ENCODE measurements at places on chromosomes 13 and 19. TPM values are rescaled to one million over a fixed set of nuclear protein-coding genes. Genes with fewer than 3 reads are reported as not detected.

CIC gene
- 8.1 TPM for total RNA-seq

GRCh38 chr19:1468821-1469254 is 10.2 kb downstream of the C19orf25 start:
- no peak for DNase-seq

- DNase-seq, result peak; percentile 91
Measured at GRCh38 chr19:44745341-44745831, 3.1 kb upstream of the BCL3 start.

- no peak for DNase-seq
Measured at GRCh38 chr13:26873386-26873698, 112.8 kb upstream of the GPR12 start.

- DNase-seq, result no peak
Measured at GRCh38 chr13:30523211-30523610, 57.5 kb upstream of the HMGB1 start.

DNA sequence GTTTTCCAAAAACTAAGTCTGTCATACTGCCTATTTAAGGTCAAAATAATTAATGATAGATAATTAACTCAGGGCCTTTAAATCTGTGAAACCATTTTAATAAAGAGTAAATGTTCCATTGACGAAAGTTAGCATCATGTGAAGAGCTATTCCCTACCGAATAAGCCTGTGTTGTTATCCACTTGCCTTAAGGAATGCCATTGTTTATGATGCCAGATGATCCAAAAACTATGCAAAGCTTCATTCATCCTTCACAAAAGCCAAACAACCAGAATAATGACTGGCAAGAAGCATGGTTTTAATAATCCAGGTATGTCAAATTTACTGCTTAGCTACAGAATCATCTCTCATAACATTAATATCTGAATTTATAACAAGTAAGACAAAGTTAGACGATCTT is 6.5 kb upstream of the GPC6 start:
- no peak for DNase-seq

GRCh38 chr13:99237981-99238662 is 20.1 kb downstream of the GPR18 start:
- DNase-seq, result no peak

- DNase-seq, result peak; percentile 63
Measured at GRCh38 chr13:44734201-44734707, 158.1 kb upstream of the TSC22D1 start.
